Right atrium auricular region (tissue), 2 donors: ENCODE measurements at places on chromosomes 7 and 10. TPM values are rescaled to one million over a fixed set of nuclear protein-coding genes. Genes with fewer than 3 reads are reported as not detected.

DNA sequence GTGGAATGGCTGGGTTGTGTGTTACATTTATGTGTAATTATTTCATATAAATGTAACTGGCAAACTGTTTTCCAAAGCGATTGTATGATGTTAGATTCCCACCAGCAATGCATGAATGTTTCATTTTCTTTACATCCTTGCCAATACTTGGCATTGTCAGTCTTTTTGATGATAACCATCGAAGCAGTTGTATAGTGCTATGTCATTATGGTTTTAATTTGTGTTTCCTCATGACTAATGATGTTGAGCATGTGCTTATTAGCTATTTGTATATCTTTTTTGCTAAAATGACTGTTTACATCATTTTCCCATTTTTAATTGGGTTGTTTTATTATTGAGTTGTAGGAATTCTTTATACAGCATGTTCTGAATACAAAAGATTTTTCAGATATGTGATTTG, 22.3 kb downstream of the AHCYL2 start:
- DNase-seq = no peak

TMEM236 gene
- 0.41 TPM for total RNA-seq

GRCh38 chr10:132156382-132156781, 30.4 kb upstream of the DPYSL4 start:
- no peak for DNase-seq

SPDYE9 gene
- not detected for total RNA-seq

GRCh38 chr10:132319853-132320653, 11.9 kb upstream of the LRRC27 start:
- no peak for DNase-seq

- DNase-seq = no peak
Observed at GRCh38 chr7:33841705-33842129, 63.6 kb upstream of the BMPER start.

DNA sequence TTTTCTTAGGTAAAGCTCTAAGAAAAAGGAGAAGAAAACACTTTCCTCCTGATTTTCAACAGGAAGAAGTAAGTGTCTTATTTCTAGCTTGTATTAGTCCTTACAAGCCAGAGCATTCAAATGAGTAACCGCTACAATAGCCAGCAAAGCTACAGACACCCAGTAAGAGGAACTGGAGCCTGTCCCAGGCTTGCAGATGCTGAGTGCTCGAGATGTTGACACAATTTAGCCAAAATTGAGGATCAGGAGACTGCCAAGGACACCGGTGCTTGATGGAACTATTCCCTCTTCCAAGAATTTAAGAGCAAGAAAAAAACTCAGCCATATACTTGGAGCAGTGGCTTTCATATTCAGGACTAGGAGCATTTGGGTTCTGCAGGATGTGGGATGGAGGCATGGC, 149.3 kb upstream of the DPP6 start:
- no peak for DNase-seq

DNA sequence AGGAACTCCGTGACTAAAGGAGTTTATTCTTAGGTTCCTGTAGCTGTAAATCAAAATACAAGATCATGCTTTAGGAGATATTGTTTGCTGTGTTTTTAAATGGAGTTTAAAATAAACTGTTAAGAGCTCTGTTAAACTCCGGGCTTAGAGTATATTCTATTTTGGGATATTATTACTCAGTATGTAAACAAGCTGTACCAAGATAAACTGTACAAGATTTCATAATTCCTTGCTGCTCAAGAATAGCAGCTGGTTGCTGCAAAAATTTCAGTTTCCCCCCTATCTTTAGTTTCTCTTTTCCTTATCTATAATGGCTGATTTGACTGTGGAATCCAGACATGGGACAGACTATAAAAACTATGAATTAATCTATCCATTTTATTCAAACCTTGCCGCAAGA, 215.7 kb downstream of the HTR7 start:
- no peak for DNase-seq

DNA sequence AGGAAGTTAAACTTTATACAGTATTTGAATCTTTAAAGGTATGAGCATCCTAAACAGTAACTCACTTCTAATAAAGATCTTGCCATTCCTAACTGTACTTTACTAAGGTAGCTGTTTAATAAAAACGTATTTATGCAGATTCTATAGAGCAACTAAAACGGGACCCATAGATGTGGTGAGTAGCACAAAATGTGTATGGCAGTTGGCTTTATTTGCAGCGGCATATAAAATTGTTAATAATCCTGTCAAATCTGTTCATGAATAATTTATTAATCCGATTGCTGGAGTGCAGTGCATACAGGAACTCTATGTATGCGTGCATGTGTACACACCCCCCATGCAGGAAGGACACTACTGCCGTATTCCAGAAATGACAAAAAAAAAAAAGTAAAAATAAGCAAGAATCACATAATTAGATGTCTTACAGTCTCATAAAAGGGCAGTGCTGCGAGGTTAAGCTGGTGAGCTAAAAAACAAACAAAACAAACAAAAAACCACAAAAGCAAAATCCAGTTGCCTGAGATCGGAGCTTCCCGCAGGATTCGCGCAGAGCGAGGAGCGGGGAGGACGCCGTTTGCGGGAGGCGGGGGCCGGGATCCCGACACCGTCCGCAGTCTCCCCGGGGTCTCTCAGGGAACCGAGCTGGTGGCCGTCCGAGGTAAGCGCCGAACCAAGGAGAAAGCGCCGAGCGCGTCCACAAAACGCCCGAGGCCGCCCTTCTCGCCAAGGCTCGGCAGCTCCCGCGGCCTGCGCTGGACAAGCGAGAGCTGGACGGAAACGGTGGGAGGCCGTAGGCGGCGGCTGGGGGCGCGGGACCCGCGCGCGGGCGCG, 518 bp upstream of the COMMD3 start:
- no peak for DNase-seq

DNA sequence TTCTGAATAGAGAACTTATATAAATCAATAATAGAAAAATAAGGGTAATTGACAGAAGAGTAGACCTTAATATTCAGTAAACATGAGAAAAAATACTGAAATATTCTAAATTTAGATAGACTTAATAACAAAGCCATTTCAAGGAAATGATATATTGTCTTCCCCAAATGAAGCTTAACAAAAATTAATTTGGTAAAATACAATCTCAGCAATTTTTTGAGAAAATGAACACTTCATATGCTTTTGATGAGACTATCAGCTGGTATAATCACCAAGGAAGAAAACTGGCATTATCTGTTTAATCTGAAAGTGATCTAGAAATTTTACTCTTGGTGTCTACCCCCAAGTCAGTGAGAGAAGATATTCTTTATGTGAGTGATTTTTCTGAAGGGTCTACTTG, 1.7 kb upstream of the FAM237B start:
- DNase-seq = no peak

IFIT2 gene
- 2.6 TPM for total RNA-seq

PVRIG gene
- not detected for total RNA-seq

DNA sequence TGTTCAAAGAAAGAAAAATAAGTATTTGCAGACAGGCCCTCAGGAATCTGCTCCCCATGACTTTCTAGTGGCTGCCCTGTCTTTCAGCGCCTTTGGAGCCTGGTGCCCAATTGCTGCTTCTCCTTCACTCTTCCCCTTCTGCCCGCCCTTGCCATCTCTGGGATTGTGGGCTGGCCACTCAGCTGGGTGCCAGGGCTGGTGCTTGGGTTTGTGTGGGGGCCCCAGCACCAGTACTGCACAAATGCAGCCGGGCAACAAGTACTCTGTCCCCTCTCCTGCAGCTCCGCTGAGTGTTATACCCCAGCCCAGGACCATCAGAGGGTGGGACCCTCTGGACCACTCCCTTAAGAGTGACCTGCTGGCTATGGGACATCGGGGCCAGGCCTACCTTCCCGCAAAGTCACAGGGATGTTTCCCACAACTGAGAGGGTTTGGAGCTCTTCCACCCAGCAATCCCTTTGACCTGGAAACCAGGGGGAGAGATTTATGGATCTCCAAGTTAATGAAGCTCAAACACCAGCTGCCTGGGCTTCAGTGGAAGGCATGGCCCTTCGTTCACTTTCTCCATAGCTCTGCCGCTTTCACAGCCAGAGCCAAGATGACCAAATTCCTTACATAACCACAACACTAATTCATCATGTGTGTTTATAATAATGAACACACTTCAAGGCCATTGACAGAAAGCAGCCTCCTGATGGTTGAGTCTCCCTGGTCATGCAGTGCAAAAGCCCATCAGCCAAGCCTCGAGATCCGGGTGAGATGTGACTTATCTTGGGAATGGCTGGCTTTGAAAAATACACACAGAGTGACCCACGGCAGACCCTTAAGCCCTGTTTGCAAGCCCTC, 313.9 kb upstream of the ZNF32 start:
- DNase-seq = peak; percentile 44

DNA sequence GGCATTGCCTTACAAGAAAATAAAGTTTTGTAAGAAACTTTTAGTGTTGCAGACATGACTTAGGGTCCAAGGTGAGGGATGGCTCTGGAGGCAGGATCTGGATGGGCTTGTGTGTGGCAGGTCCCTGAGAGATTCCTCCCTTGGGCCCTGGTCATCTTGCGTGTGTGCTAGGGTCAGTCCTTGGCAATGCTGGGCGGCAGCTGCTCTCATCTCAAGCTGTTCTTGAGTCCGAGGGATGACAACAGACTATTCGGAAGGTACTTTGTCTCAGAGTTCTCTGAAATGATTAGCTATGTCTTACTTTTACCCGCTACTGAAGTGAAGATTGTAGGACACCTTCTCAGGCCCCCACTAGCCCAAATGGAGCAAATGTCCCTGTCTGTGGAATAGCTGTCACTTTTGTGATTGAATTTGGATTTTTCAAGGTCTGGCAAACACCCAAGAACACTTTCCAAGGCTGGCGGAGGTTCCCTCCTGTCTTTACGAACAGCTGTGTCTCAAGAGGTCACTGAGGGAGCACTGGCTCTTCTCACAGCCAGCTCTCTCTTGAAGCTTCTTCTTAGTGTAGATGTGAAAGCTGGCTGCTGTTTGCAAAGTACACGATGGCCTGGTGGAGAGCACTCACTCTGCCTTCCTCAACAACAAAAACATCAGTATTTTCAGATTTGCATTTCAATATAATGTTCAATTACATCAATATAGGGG, 253.6 kb downstream of the STK31 start:
- DNase-seq = no peak

DNA sequence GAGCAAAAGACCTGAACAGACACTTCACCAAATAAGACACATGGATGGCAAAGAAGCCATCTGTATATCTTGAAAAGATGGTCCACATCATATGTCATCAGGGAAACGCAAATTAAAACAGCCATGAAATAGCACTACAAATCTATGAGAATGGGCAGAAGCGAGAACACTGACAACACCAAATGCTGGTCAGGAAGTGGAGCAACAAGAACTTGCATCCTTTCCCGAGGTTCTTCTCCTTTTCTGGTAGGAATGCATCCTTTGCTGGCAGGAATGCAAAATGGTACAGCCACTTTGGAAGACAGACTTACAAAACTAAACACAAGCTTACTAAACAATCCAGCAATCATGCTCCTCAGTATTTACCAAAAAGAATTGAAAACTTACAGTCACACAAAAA, 60.0 kb downstream of the PIK3AP1 start:
- no peak for DNase-seq

GRCh38 chr10:95906677-95907455, 909 bp upstream of the CC2D2B start:
- DNase-seq = peak; percentile 75

EBF3 gene
- total RNA-seq = 5.8 TPM

DNA sequence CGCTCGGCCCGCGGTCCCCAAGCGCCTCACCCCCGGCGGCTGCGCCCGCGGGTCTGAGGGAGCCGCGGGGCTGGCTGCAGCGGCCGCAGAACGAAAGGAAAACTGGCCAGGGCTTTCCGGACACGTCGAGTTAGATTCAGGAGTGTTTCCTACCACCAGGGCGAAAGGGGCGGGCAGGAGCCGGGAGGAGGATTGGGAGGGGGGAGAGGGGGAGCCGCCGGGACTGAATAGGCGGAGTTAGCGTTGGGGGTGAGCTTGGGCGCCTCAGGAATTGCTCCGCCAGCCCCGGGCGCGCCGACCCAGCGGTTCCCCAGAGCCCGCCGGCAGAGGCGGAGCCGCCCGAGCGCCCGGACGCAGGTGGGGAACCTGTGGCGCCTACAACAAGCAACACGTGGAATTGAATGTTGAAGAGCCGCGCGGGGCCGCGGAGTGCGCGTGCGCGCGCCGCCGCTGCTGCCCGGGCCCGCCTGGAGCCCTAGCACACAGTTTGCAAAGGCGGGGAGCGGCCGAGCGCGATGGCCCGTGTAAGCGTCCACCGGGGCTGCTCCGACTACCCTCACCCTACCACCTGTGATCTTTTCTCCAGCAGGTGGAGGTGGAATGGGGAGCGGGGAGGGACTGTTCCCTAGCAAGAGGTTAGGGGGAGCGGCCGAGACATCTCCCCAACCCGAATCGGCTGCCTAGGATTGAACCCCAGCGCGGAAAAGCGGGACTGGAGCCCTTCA, at the start of gene CADPS2:
CADPS2 (minus strand) TSS at position 104 of the 725 bp plus-strand sequence. CDS start 123 bp downstream, outside the sequence.
- peak; percentile 86 for DNase-seq

IKZF1 gene
- total RNA-seq = 1.7 TPM

GRCh38 chr7:92916770-92917224, 80.4 kb upstream of the CDK6 start:
- no peak for DNase-seq

DNA sequence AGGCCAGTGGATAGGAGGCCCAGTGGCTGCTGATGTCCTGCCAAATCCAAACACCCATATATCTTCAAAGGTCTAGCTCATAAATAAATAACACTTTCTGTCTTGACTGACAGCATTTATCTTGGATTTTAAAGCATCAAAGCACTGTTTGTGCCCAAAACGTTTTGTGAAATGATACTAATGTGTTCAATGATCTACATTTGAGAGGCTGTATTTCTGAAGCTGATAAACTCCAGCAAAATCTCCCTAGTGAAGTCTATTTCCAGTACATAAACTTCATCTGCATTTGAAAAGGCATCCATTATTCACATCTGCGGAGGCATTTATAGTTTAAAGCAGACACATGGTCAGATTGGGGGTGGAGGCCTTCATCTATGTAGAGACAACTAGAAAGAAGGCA, 276.3 kb downstream of the HPSE2 start:
- no peak for DNase-seq

- DNase-seq = no peak
Observed at GRCh38 chr7:106462914-106463482, 178.2 kb upstream of the NAMPT start.

- no peak for DNase-seq
Observed at GRCh38 chr7:91435381-91436059, 171.3 kb downstream of the FZD1 start.

ATOH7 gene
- not detected for total RNA-seq

TMEM26 gene
- 0.08 TPM for total RNA-seq
